ENCODE measurements at places on chromosomes 6 and 20. TPM values are rescaled to one million over a fixed set of nuclear protein-coding genes. Genes with fewer than 3 reads are reported as not detected.

The OXT gene
- 0.70 TPM for polyA plus RNA-seq

The MRPL2 gene
- polyA plus RNA-seq, result 78.0 TPM

The SOX18 gene
- polyA plus RNA-seq, result not detected

The CTAGE9 gene
- not detected for polyA plus RNA-seq

The MRPS10 gene
- 65.1 TPM for polyA plus RNA-seq

The IMPG1 gene
- not detected for polyA plus RNA-seq

The CARMIL1 gene
- 11.9 TPM for polyA plus RNA-seq

The PRRT1 gene
- polyA plus RNA-seq, result 2.2 TPM

The RNF182 gene
- 1.8 TPM for polyA plus RNA-seq

The E2F3 gene
- polyA plus RNA-seq, result 6.1 TPM

The RSPO4 gene
- 1.9 TPM for polyA plus RNA-seq

The IPCEF1 gene
- polyA plus RNA-seq, result not detected

The PROKR2 gene
- not detected for polyA plus RNA-seq

The FGD2 gene
- polyA plus RNA-seq, result not detected

The SH3BGRL2 gene
- 1.1 TPM for polyA plus RNA-seq

The C20orf141 gene
- not detected for polyA plus RNA-seq

The GABRR1 gene
- not detected for polyA plus RNA-seq

The SEL1L2 gene
- not detected for polyA plus RNA-seq

The COQ3 gene
- polyA plus RNA-seq, result 8.8 TPM

The TRERF1 gene
- 2.8 TPM for polyA plus RNA-seq

The ABHD12 gene
- polyA plus RNA-seq, result 75.0 TPM

The KCNS1 gene
- polyA plus RNA-seq, result 0.99 TPM

The SLC17A1 gene
- not detected for polyA plus RNA-seq

The MYCT1 gene
- polyA plus RNA-seq, result not detected

The CFB gene
- 3.4 TPM for polyA plus RNA-seq

The GGTLC1 gene
- not detected for polyA plus RNA-seq

The SMOC2 gene
- polyA plus RNA-seq, result not detected

The PEDS1 gene
- polyA plus RNA-seq, result 53.9 TPM

The APOBEC2 gene
- not detected for polyA plus RNA-seq

The RGL2 gene
- polyA plus RNA-seq, result 23.3 TPM

The FUT9 gene
- polyA plus RNA-seq, result not detected

The ENPP1 gene
- 34.2 TPM for polyA plus RNA-seq

The DEFB112 gene
- polyA plus RNA-seq, result not detected

The TRIM40 gene
- not detected for polyA plus RNA-seq

The PHACTR3 gene
- not detected for polyA plus RNA-seq

The DEFB124 gene
- polyA plus RNA-seq, result not detected

The ASIP gene
- not detected for polyA plus RNA-seq

The SLC35D3 gene
- not detected for polyA plus RNA-seq

The CGA gene
- 8.9 TPM for polyA plus RNA-seq

The APMAP gene
- 123 TPM for polyA plus RNA-seq

The SAPCD1 gene
- 1.3 TPM for polyA plus RNA-seq

The KIF6 gene
- polyA plus RNA-seq, result 0.87 TPM

The OR2H1 gene
- polyA plus RNA-seq, result not detected
